ENCODE measurements at places on chromosomes 5 and 9.

- no peak for DNase-seq
These were observed 80.2 kb downstream of the PRKACG start for GRCh38 chr9:68933434-68934328.

GRCh38 chr5:67222243-67223025 is 25.8 kb upstream of the CD180 start:
- no peak for DNase-seq

DNA sequence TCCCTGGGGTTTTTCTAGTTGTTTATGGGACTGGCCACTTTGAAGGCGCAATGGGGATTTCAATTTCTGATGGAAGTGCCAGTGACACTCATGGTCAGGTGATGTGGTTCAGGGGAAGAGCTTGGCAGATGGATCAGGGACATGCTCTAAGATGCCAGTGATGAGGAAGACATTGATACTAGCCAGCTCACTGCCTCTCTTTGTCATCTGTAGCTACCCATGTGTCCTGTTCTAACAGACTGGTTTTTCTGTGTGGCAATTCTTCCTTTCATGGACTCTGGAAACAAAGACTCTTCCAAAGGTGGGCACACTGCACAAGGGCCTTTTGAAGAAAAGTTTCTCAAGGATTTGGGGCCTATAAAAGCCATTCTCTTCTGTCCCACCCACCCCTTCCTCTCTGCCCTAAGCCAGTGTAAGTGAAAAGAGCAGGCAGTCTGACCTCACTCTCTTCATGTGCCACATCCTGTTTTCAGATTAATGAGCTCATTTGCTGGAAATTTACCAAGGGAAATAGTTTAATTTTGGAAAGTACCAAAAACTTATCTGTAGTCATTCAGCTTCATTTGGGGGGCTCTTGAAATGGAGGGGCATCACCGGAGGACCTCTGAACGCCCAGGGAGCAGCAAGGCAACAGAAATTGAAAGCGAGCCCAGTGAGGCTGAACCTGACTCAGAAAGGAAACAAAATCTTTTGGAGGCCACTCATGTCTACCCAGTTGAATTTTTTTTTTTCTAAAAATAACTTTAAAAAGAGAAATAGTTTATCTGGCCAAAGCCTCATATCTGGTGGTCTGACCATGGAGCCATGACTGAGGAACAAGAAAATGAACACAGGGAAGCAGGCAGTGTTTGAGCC is 4.9 kb upstream of the TRAF1 start:
- no peak for DNase-seq

DNA sequence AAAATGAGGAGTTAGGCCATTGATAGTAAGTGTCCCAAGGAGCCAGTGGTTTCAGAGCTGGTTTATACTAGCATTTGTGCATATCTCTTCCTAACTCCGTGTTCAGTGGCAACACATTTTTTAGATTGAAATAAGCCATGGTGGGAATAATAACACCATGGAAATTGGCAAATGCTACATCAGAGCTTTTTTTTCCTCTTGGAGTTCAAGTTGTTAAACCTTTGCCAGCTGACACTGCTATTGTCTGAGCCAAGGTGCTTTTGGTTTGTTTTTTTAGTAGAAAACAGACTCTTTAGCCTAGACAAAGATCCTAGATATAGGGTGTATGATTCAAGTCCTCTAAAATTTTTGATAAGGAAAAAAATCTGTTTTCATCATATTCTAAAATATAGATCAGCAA is 2.8 kb downstream of the ACO1 start:
- no peak for DNase-seq

GRCh38 chr9:24045150-24045549 is 219.1 kb upstream of the ELAVL2 start:
- no peak for DNase-seq

- no peak for DNase-seq
These were observed 89.3 kb downstream of the STARD4 start for GRCh38 chr5:111422747-111423720.

DNA sequence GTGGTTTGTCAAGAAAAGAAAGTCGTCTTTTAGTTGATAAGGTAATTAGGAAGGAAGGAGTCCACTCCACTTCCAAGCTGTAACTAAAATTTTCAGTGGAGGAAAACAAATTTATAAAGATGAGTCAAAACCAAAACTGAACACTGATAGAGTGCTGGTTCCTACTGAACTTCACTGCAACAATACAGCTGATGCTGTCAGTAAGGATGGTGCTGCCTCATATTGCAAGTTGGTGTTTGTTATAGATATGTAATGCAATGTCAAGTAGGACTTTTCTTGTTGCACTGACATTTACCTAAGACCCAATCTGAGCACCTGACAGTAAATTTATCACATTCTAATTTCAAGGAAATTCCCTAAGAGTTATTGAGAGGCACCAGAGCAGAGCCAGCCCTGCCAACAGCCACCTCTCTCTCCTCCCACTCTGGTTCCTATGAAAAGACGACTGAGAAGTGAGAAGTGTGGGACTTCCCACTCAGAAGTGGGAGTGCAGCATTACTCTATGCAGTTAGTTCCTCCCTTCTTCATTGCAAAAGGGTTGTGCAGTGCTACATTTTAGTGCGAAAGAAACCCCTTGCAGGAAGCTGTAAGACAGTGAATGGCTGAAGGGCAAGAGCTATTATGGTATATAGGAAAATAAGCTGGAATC is 350.8 kb downstream of the NFIB start:
- no peak for DNase-seq

DNA sequence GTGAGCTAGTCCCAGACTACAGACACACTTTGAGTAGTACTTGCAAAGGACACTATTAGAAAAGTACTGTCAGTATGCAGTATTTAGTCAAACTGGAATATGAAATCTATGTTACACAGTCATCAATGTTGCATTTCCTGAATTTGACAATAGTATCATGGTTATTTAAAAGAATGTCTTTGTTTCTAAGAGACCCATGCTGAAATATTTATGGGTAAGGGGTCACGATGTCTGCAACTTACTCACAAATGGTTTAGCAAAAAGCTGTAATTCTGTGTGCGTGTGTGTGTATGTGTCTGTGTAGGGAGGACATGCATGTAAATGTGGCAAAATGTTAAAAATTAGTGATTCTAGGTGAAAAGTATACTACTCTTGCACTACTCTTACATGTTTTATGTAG is 105.6 kb downstream of the GOLPH3 start:
- DNase-seq = no peak

- no peak for DNase-seq
These were observed 108.7 kb upstream of the NFIL3 start for GRCh38 chr9:91532325-91532724.

DNA sequence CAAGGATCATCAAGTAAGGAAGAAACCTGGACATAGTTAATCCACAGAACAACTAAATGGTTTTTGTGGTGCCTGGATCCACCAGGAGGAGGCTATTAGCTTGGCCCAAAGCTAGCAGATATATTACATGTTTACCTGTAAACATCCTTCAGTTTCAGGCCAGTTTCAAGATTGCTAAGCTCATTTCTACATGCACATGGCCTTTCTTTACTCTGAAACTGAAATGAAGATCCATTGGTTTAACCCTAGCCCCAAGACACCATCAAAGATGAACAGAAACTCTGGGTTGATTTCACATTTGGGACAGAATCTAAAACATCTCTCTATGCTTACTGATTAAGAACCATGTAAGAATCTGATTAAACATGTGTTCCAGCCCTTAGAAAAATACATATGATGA is 611.8 kb downstream of the TLE1 start:
- no peak for DNase-seq

DNA sequence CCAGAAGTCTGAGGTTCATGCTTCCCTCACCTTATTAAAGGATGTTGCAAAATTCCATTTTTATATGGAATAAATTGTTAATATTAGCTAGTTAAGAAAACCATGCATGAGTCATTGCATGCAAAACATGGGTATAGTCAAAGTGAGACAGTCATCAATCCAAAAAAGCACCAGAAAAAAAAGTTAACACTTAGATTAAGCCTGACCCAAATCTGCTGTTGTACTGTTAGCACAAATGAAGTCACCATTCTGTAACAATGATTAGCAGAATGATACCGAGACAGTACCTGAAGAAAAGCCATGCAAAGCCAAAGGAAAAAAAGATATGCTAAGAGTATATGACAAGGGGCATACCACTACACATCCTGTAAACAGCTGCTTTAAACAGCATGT is 49.5 kb downstream of the PKD2L2 start:
- no peak for DNase-seq

GRCh38 chr5:133565993-133566392 is 46.3 kb downstream of the FSTL4 start:
- no peak for DNase-seq

DNA sequence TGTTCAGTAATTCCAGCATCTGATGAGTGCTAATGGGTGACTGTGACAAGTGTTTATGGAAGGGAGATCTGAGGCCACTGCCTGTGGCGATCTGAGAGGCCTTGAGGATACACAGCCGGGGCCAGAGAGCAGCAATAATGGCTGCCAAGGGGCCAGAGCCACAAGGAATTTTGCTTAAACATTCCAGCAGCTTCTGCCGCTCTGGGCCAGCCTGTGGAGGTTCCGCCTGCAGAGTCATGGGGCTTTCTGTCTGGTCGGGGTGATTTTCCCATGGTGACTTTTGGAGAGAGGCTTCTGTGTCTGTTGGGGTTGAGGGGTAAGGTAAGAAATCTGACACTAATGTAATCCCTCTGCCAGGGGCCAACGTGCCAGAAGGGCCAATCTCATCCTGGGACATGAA is 353.5 kb downstream of the ADAMTS6 start:
- no peak for DNase-seq

- DNase-seq = no peak
These were observed 151.0 kb downstream of the ENTREP1 start for GRCh38 chr9:69476016-69476415.

- no peak for DNase-seq
These were observed 50.2 kb upstream of the RIC1 start for GRCh38 chr9:5578698-5579085.

DNA sequence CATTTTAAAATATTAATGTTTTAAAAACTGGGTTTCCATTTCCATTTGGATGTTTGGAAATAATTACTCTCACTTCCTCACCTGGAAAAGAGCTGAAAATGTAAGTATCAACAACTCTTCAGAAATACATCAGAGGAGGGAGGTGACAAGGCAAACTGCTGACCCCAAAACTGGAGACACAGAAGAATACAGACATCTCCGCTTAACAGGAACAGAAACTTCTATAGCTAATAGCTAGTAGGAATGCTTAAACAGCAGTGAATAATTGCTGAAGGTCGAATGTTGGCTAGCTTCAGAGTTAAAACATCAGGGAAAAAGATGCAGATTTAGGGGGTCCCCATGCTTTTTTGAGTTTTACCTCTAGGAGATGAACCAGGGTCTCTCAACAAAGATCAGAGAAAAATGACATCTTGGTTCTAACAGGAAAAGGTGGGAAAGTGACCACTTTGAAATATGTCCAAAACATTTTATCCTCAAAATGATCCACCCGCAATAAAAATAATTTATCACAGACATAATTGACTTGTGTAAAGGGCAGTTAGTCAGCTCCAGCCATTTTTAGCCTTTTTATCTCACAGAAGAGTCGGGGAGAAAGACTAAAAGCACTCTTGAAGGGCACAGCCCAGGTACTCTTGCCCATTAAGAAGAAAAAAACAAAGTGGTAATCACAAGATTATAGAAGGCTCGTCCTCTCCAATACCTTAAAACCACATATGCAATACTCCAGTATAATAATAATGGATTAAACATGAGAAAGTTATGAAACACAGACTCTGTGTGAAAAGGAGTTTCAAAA is 1474.9 kb downstream of the EFNA5 start:
- no peak for DNase-seq

- no peak for DNase-seq
These were observed 208.1 kb downstream of the FANCC start for GRCh38 chr9:95109456-95109855.

DNA sequence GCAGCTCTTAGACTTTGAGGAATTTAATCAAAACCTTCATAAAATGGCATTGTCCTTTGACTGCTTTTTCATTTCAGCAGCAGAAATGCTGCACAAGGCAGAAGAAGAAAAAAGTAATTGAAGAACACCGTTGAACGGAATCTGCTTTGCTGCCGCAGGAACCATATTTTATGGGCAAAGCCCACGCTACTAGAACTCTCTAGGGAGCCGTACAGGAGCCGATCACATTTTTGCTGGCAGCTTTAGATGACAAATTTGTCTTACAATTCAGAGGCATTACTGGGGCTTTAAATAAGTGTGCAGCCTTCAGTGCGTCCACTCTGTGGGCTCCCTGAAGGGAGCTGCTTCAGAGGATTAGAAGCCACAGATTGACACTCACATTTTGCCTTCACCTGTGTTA is 5.4 kb downstream of the CFAP90 start:
- DNase-seq = no peak

DNA sequence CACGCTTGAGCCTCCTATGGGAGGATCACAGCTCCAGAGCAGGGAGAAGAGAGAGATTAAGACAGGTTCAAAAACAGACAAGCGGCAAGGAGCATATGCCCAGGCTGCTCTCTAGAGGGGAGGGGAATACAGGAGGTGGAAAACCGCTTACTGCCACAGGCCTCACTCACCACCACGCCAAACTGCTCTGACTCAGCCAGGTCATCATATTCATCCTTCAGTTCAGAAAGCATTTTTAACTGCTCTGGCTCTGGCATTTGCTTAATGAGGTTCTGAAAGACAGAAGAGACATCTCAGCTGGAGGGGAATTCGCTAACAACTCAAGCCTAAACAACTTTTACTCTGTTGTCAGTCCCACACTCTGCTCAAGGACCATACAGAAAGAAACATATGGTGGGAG is 40.1 kb downstream of the PCDHGC5 start:
- no peak for DNase-seq

DNA sequence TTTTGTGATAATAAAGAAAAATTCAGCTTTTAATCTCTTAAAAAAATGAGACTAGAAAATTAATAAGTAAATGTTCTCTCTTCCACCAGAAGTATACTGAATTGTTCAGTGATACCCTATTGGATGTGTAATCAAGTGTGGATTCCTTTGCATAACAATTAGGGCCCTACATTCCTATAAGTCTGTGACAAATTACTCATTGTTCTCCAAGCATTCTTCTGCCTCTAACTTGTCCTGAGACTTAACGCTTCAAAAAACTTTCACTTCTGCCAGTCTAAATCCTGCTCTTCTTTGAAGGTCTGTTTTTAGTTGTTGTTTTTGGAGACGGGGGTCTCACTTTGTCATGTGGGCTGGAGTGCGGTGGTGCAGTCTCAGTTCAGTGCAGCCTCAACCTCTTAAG is 9.2 kb upstream of the DDX46 start:
- DNase-seq = no peak
